CD4-positive, alpha-beta T cell (primary cell): ENCODE measurements at places on chromosomes 11 and 22.
A peak's percentile ranks its signal among the peaks of the same experiment; 100 is the strongest.

GRCh38 chr22:39174498-39175352 is 22.2 kb upstream of the CBX7 start:
- peak overlapping the region; percentile 19 for H3K4me3 ChIP-seq
- no peaks in the 10 kb centered on the region for H3K27me3 ChIP-seq

DNA sequence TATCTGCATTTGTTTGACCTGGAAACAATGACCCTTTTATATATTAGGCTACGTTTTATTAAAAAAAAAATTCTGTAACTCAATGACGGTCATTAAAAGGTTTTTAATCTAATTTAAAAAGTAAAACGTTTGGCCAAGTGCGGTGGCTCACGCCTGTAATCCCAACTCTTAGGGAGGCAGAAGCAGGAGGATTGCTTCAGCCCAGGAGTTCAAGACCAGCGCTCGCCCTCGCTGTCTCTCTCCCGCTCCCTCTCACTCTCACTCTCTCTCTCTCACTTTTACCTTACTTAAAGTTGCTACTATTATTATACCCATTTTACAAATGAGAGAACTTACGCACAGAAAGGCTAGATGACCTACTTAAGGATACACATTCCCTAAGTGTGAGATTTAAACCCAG is 814 bp upstream of the NARS2 start:
- H3K4me3 ChIP-seq, result peak overlapping the region; percentile 82
- no peaks in the 10 kb centered on the region for H3K27me3 ChIP-seq
- peaks cover 14% of the 10 kb centered on the region for H3K4me1 ChIP-seq
- H3K27ac ChIP-seq, result peak overlapping the region; percentile 74
- DNase-seq, result no peak

- H3K4me3 ChIP-seq, result no peak overlapping the region
- H3K27ac ChIP-seq, result no peak overlapping the region
- no peaks in the 10 kb centered on the region for H3K36me3 ChIP-seq
- H3K4me1 ChIP-seq, result no peaks in the 10 kb centered on the region
- DNase-seq, result peak; percentile 10
These were observed 7.7 kb upstream of the MMP12 start for GRCh38 chr11:102882389-102883024.

DNA sequence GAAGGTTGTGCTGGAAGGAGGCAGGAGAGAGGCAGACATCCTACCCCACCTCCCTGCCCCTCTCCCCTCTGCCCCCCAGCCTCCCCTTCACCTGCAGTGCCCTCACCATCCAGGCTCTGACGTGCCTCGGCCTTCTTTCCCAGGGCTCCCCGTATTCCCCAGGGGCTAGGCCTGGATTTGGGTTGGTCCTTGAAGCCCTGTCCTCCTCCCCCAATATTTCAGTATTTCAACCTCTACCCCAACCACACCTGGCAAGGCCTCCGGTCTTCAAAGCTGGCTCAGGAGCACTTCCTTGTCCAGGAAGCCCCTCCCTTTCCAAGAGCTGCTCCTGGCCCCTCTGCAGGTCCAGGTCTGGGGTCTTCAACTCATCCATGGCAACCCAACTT is 8.6 kb upstream of the PDE2A start:
- H3K4me1 ChIP-seq, result peaks cover 4% of the 10 kb centered on the region
- no peak overlapping the region for H3K4me3 ChIP-seq
- no peaks in the 10 kb centered on the region for H3K27me3 ChIP-seq
- peaks cover 42% of the 10 kb centered on the region for H3K36me3 ChIP-seq
- DNase-seq, result no peak

GRCh38 chr11:88569342-88569741 is 231.8 kb upstream of the CTSC start:
- no peaks in the 10 kb centered on the region for H3K4me1 ChIP-seq
- no peak for DNase-seq
- H3K36me3 ChIP-seq, result no peaks in the 10 kb centered on the region
- no peaks in the 10 kb centered on the region for H3K27me3 ChIP-seq
- H3K27ac ChIP-seq, result no peak overlapping the region

DNA sequence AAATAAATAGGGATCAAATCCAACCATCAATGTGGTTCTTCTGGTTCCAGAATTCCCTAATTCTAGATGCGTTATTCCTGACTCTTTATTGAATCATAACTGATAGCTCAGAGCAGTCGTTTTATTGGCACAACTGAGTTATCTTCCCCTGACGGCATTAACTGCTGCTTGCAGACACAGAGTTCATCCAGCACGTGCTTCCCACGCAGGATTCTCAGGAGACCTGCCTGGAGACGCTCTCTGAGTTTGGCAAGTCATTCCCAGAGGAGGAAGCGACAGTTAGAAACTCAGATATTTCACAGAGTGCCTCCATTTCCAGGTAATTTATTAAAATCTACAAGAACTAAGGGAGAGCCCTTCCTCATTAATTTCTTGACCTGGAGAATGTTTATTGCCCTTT is 35.4 kb upstream of the PHF21B start:
- no peak overlapping the region for H3K27ac ChIP-seq
- H3K27me3 ChIP-seq, result peaks cover 3% of the 10 kb centered on the region
- H3K4me3 ChIP-seq, result no peak overlapping the region
- no peak for DNase-seq
- H3K4me1 ChIP-seq, result no peaks in the 10 kb centered on the region
- H3K36me3 ChIP-seq, result no peaks in the 10 kb centered on the region

DNA sequence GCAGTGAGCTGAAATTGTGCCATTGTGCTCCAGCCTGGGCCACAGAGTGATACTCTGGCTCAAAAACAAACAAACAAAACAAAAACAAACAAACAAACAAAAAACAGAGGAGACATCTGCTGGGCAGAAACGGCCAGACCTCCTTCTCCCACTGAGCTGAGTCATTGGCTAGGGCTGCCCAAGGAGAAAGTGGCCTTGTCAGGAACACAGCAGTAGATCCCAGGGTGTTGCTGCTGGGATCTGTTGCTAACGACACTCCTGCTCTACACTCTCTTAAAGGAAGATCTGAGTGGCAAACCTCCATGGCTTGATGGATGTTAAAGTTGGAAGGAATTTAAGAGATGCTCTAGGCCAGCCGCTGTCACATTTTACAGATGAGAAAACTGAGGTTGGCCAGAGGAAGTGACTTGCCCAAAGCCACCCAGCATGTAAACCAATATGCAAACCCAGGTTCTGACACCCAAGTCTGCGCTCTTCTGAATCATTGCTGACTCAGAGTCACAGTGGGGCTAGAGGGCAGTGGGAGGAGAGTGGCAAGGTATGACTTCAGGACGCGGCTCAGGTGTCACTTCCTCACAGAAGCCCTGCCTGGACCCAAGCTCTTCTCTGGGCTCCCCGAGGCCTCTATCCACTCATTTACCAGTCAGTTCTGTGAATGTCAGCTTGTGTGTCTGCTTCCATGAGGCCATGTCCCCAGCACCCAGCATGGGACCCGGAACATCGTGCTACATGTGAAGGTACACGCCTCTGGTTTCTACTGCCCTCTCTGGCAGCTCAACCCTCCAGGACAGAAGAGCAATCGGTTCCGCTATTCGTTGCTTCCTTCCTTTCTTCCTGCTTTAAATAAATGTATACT is 11.3 kb upstream of the GDPD5 start:
- DNase-seq, result peak; percentile 68
- H3K4me3 ChIP-seq, result no peak overlapping the region
- peaks cover 26% of the 10 kb centered on the region for H3K4me1 ChIP-seq
- H3K27me3 ChIP-seq, result no peaks in the 10 kb centered on the region
- H3K36me3 ChIP-seq, result no peaks in the 10 kb centered on the region

- H3K4me3 ChIP-seq, result no peak overlapping the region
- H3K4me1 ChIP-seq, result no peaks in the 10 kb centered on the region
- no peaks in the 10 kb centered on the region for H3K36me3 ChIP-seq
- no peak overlapping the region for H3K27ac ChIP-seq
- DNase-seq, result no peak
- H3K27me3 ChIP-seq, result no peaks in the 10 kb centered on the region
These were observed 992.5 kb downstream of the OPCML start for GRCh38 chr11:132539590-132540368.

GRCh38 chr11:110990311-110990710 is 255.2 kb upstream of the POU2AF2 start:
- no peaks in the 10 kb centered on the region for H3K4me1 ChIP-seq
- H3K36me3 ChIP-seq, result no peaks in the 10 kb centered on the region
- no peak overlapping the region for H3K4me3 ChIP-seq
- H3K27ac ChIP-seq, result no peak overlapping the region
- DNase-seq, result no peak
- no peaks in the 10 kb centered on the region for H3K27me3 ChIP-seq
